ENCODE measurements at places on chromosomes 7 and 10. TPM values are rescaled to one million over a fixed set of nuclear protein-coding genes. Genes with fewer than 3 reads are reported as not detected.

Gene PRKG1
- 41.9 TPM for total RNA-seq

Gene ADRA2A
- total RNA-seq = 0.62 TPM

GRCh38 chr10:84008878-84009277 lies 130.4 kb upstream of the GHITM start:
- ATAC-seq = no peak

DNA sequence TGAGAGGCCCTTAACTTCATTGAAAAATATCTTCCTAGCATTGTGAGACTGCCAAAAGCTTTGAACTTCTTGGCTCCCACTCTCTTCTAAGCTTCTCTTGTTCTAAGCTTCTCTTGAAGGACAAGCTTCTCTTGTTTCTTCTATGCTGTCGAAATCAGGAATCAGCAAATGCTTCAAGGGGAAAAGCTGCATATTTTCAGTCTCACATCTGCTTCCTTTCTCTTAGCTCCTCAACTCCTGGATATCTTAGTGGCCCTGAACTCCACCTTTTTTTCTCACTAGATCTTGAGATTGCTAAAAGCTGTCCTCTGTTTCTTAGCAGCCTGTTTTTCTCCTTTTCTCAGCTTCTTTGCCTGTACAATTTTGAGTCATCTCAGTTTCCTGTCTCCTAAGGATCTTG lies 73.0 kb downstream of the NEUROD6 start:
- ATAC-seq = no peak

DNA sequence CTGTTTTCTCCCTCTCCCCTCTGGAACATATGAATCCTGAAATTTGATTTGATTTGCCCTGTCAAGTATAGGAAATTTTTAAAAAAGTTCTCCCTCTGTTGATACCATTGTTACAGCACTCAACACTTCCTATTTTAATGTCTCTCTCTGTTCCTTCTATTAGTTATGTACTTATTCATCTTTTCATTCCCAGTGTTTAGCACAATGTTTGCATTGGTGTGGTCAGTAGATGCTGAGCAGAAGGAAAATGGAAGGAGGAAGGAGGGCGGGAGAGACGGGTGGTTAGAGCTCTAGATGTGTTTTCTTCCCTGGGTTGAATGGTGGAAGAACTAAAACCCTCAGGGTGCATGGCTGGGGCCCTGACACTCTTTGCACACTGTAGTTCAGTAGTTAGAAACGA lies 79.5 kb downstream of the WNT2 start:
- no peak for ATAC-seq

- ATAC-seq = no peak
These were observed 24.6 kb upstream of the ANKRD2 start for GRCh38 chr10:97547962-97548361.

- ATAC-seq = no peak
These were observed 162.2 kb downstream of the SLIT1 start for GRCh38 chr10:97023401-97024167.

All from gastroesophageal sphincter (tissue), 4 donors.